ENCODE measurements at places on chromosomes 16 and 17.

GRCh38 chr17:53390575-53390974 lies 432.2 kb upstream of the KIF2B start:
- DNase-seq = no peak

DNA sequence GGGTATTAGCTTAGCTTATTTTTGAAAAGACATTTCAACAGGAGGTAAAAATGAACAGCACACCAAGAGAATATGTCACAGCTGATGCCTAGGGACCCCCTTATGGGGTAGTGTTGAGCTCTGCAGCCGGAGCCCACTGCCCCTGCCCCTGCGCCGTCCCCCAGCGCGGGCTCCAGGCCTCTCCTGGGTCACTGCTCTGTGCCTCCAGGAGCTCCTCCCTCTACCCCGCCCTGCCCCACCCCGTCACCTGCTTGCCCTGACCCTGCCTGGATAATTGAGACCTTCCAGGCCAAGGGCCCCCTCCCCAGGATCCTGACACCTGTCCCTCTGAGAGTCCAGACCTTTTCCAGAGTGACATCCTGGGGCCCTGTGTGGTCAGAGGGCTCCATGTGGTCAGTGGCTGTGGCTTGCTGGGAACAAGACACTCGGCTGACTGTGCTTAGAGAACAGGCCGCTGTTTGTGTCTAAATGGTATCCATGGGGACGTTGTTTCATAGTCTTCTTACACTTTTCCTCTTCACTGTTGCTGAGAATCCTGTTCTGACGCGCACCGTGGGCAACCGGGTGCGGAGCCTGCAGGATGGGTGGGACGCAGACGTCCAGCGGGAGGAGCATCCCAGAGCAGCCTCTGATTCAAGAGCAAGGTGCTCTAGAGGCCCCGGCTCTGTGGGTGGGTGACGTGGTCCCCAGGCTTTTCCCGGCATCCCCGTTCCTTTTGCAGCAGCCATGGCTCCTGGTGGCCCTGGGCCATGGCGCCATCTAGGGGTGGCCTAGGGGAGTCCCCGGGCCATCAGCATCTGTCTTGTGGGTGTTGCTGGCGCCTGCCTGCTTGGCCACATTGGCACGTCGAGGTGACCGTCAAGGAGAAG lies 20.0 kb upstream of the WFIKKN1 start:
- peak; percentile 62 for DNase-seq

DNA sequence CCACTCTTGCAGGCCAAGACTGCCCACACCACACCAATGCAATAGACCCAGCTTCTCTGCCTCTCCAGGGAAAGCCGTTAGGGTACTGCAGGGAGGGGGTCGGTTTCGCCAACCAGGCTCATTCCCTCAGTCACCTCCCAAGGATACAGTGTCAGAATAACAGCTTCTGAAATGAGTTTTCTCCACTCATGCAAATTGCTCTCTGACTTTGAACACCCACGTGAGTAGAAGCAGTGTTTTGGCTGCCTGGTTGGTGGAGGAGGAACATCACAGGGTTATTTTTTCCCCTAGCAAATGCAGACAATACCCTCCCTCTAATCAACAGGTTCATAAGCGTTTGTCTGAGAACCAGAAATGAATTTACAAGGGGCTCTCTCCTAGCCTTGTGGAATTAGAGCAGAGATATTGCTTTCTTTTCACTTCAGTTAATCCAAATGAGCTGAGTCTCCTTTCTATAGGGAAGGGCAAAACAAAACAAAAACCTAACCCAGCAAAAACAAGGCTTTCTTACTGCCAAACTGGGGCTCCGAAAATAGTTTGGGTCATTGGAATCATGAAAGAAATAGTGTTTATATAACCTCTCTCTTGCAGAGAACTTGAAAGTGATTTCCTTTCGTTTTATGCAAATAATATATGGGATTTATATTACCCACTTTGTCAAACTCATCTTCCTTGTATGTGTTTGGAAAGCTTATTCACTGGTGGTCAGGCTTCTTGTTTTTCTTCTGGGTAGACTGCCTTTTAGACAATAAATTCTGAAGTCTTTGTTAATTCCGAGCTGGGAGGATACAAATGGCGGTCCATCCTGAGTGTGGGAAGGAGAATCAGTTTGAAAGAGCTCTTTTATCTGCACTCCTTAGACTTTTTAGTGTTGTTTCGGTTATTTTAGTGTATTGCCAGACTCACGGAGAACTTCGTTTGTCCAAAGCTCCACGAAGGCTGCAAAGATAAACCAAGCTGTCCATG lies 229.9 kb downstream of the MSI2 start:
- no peak for DNase-seq

DNA sequence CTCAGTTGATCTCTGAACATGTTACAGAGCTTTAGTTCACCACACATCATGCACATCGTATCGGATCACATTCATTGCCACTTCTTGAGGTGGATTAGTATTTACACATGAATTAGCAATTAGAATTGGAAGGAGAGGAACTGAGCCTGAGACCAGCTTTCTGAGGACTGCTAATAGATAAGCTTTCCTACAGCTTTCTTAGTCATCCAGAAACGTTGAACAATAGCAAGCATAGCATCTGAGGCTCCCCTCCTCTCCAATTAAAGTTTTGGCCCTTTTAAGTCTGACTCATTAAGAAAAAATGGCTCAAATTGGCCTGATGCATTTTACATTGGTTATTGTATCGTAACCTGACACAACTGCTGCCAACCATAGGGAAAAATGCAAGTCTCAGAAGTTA lies 1130.4 kb downstream of the CDH8 start:
- DNase-seq = no peak

DNA sequence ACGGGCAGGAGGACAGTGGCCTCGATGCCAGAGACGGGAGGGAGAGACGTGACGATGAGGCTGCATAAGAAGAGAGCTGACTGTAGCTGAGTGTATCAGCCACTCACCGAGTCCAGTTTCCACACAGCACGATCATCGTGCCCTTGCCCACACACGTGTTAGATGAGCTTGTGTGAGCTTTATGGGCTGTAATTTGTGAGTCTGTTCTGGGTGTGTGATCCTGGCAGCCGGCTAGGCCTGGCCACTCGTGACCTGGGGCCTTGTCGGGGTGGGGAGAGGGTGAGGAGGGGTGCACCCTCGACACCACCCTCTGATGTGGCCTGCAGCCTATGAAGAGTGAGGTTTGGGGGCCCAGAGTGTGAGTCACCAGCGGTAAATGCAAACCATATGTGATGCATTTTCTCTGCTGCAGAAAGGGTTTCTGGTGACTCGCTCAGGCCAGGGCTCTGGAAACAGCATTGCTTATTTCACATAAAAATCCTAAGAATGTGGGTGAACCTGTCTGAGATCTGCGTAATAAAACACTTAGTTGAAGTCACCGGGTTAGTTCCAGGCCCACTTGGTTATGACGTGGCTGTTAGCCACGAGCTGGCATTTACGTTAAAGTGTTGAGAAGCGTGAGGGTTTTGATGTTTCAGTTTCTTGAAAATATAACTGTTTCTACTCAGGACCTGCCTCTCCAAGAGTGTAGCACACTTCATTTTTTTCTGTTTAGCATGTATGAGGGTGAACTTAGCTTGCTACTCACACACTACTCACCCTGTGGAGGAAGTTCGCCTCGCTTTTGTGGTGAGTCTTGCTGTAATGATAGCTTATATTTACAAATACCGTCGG lies 4.2 kb downstream of the METRNL start:
- peak; percentile 64 for DNase-seq

GRCh38 chr16:6035161-6035560 lies 937.6 kb upstream of the EEF2KMT start:
- no peak for DNase-seq

DNA sequence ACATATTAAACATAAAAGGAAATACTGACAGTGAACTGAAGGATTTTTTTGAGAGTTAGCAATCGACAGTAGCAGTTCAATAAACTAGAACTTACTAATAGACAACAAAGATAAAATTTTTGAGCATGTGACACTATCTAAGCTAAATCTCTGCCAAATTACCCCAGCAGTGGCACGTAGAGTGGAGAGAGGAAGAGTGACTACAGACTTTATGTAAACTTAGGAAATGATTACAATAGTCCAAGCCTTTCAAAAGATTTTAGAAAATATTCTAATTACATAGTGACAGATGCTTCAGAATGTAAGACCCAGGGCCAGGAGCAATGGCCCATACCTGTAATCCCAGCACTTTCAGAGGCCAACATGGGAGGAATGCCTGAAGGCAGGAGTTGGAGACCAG lies 52.4 kb downstream of the CFDP1 start:
- DNase-seq = peak; percentile 20

- DNase-seq = no peak
Measured at GRCh38 chr16:67845291-67846062, 1.3 kb upstream of the NUTF2 start.

DNA sequence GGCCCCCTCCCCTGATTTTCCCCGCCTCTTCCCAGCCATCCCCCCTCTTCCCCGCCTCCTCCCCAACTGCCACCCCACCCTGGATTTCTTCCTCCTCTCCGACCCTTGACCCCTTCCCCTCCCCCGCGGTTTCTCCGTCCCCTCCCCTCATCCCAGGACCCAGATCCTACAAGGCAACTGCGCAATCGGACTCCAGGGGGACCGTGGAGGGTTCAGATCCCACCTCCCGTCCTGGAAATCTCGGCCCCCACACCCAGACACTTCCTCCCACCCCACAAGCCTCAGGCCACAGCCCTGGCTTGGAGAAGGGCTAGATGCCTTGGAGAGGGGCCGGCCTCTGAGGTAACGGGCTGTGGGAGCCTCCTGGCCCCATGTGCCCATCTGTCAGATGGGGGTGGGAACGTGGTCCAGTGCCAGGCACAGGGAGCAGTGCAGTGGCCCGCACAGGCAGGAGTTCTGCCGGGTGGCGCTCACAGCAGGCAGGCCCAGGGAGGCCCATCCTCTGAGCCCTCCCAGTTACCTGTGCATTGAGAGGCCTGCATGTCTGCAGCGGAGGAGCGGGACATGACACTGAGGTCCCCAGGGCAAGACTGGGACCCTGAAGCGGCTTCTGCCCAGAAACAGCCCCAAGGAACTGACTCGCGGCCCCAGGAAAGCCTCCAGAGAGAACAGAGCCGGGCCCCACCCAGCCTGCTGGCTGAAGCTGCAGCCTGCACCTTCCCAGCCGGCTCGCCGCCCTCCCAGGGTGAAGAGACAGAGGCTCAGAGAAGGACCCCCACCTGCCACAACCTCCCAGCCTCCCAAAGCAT lies 16.7 kb downstream of the ZNF423 start:
- no peak for DNase-seq

DNA sequence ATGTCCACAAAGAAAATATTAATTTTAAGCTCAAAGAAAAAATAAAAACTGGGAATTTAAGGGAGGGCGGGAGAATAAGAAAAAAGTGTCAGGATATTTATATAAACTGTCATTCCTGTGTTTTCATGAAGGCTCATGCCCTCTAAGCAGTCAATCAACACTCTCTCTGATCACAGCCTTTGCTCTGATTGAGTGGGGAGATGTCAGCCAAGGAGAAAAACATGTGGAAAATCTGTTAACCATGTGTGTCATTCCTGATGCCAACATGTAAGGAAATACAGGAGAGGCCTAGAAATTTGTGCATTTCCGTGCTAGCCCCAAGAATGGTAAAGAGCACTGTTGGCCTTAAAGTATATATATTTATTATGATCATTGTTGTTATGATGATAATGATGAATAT lies 137.9 kb upstream of the IRX5 start:
- DNase-seq = no peak

- no peak for DNase-seq
Measured at GRCh38 chr16:12998361-12999085, 97.1 kb downstream of the SHISA9 start.

- no peak for DNase-seq
Measured at GRCh38 chr17:78714534-78714933, 67.5 kb downstream of the CYTH1 start.

DNA sequence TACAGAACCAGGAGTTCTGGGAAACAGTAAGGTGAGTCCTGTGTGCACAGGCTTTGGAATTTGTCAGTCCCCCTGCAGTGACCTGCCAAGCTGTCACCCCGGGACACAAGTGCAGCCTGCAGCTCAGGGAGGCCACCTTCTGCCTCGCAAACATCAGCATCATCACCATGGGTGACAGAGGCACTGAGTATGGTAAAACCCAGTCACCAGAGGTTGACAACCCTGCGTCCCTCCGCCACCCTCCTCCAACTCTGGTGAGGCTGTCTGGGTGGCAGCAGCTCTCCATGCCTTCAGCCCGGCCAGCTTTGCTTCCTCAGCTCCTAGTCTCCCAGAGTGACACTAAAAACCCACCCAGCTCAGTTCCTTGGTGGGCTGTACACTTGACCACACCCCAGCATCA lies 221.0 kb downstream of the CPPED1 start:
- DNase-seq = no peak

DNA sequence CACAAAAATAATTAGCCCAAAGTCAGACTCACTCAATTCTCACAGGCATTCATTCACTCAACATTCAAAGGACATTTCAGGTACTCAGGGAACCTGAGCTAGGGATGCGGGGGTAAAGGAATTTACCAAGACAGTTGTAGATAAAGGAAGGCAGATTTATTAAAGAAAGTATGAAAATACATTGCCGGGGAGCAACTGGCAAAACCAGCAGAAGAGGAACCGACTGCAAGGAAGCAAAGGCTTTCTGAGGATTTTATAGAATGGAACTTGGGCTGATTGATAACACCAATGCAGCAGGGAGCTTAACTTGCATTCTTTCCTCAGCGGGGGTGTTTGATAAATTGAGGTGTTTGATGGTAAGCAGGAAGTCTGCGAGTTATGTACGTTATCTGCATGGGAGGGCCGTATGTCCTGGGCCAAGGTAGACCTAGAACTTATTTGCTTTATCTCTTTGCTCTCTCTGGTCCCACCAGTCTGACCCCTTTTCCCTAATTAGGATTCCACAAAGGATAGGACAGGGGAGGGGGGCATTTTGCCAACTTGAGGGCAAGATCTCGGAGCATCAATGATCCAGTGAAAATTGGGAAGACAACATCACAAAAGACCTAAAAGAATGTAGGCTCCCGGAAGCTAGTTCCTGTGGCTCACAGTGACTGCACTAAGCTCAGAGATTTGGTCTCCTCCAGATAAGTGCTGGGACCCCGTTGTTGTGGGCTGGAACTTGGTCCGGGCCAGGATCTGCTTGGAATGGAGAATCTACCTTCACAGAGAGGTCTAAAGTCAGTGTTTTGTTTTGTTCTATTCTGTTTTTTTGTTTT lies 5.8 kb upstream of the MT3 start:
- DNase-seq = no peak

GRCh38 chr17:71224824-71225575 lies 895.8 kb upstream of the SOX9 start:
- no peak for DNase-seq
